Lower leg skin (tissue), 4 donors: ENCODE measurements at places on chromosomes 4 and X. TPM values are rescaled to one million over a fixed set of nuclear protein-coding genes. Genes with fewer than 3 reads are reported as not detected.

The ZFP92 gene
- total RNA-seq: not detected

DNA sequence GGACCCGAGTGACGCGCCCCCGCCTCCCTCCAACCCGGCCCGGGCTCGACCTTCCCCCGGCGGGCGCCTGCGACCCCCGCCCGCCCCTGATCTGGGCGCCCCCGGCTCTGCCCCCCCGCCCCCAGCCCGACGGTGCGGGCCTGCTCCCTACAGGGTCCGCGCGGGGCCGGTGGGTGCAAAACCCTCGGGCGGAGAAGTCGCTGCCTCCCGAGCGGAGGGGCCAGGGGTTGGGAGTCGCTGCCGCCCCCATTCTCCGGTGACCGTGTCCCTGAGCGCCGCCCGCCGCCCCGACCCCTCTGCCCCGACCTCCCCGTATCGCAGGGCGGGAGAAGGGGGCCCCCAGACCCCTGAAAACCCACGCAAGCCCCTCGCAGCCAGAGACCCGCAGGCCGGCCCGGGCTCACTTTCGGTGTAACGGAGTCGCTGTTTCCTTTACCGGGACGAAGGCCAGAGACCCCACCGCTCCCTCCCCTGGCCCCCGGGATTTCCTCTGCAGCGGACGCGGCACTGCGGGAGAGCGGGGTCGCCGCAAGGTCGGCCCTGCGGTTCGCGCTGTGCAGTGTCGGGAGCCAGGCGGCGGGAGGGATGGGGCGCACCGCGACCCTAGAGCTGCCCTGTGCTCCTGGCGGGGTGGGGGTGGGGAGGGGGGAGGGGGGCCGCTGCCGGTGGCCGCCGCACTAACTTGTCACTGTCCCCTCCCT is 729 bp upstream of the CPLX1 start:
- DNase-seq: no peak

GRCh38 chr4:156476359-156476758 is 495.2 kb downstream of the PDGFC start:
- no peak for DNase-seq

DNA sequence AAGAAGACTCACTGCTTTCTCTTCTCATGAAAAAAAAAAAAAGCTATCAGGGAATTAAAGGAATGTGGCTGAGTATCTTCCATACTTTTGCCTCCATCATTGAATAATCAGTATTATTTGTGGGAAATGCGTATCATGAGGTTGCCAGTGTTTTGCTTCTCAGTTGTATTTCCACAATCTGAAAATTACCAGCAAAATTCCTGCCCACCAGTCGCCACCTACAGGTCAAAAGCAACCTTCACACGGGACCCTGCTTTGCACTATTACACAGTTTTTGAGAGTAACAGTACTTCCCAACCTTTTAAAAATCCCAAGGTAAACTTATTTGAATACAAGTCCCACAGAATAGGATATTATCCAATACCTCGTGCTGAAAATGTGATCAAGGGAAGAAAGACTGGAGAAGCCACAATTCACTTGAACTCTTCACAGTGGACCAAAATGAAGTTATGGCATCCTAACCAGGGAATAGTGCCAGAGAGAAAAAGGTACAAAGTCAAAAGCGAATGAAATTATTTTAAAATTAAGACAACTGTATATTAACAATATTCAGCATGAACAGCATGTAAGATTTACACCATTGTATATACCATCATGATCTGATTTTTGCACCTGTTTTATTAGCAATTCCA is 30.4 kb downstream of the PGRMC1 start:
- peak; percentile 14 for DNase-seq

- no peak for DNase-seq
Measured at GRCh38 chr4:58590722-58591121, 1480.5 kb upstream of the IGFBP7 start.
